ENCODE measurements at places on chromosomes 4 and X.

DNA sequence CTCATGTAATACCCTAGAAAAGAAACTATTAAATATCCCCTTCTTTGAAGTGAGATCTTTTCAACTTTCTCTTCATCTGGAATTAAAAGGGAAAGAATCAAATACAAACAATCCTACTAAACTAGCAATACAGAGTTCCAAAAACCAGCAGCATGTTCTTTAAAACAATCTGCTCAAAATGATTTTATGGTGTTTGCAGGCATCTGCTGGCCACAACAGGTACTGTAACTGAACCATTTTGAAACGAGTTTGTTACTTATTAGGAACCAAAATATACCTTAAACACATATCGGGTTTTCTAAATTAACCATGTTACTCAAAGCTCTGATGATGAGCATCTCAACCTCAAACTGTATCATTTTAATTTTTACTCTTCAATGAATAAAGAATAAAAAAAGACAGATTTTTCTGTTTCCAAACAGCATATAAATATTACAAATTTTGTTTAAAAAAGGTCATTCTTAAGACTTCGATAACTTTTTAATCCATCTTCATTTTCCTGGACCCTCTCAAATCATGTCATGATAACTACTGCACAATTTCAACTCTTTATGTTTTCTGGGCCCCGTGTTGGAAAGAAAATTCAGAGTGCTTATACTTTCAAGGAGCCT, 56.5 kb downstream of the ARAP2 start:
- DNase-seq = no peak

GRCh38 chr4:184014301-184014700, 109.2 kb downstream of the STOX2 start:
- DNase-seq = no peak

DNA sequence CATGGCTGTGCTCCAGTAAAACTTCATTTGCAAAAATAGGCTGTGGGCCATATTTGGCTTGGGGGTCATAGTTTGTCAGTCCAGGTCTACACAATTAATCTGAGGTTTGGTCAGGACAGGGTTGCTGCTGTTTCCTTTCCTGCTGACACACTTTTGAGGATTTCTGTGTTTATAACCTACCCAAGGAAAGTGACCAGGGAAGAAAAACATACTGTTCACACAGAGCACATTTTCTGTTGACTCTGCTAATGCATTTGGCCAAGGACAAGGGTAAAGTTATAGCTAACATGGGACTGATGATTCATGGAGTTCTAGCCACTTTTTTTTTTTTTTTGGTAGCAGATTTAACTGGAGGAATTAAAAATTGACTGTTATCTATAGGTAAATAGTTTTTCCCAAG, 43.9 kb upstream of the GEMIN8 start:
- no peak for DNase-seq

DNA sequence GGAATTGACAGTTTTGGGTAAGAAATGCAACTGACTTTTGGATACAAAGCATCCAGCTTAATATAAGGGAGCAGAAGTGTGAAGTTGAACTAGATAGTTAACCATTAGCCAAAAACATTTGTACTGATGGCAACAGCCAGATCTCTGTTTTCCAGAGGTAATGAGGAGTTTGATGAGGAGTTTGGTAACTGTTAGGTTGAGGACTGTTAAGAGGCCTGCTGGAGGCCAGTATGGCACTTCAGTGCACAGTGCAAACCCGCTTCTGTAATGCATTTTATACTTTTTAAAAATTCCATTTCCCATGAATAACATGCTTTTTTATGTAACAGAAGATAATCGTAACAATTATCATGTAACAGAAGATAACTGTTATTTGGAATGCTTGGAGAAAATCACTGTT, 30.0 kb downstream of the CDKL5 start:
- DNase-seq = no peak

- DNase-seq = no peak
These were observed 1026.9 kb upstream of the SLIT2 start for GRCh38 chr4:19224820-19225219.

DNA sequence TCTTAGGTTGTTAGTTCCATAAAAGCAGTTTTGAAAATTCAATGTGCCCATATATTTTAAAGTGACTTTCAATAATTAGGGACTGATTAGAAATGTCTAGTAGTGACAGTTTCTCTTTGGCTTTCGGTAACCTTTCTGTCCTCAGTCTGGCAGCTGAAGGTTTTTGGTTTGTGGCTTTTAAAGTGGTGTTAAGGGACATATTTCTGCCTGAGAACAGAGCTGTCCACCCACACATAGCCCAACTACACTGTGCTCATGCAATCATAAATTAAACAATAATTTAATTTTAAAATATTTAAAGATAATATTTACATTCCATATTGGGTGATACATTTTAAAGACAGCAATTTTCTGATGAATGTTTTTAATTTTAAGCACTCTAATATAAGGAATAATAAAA, 335.0 kb upstream of the TENM3 start:
- DNase-seq = no peak
